ENCODE measurements at places on chromosomes 5 and 9.

DNA sequence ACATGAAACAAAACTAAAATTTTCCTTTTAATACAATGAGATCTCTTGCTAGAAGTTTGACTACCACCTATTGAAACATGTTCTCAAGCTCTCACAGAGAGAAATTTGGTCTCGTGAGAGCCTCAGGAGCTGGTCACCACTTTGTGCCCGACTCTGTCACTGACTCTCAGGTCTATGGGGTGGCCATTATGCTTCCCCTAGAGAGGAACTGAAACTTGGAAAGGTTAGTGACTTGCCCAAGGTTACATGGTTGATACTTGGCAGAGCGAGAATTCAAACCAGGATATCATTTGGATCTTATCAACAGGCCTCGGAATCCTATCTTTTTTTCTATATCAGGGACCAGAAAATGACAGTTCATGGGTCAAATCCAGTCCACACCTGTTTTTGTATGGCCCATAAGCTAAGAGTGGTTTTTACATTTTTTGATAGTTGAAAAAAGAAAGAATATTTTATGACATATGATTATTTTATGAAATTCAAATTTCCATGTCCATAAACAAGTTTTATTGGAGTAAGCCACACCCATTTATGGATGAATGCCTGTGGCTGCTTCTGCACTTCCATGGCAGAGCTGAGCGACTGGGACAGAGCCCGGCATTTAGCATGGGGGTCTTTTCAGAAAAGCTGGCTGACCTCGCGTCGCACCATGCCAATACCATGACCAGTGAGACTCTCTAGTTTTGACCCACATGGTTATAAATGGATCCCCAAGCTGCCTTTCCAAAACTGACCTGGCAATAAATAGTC, 44.8 kb upstream of the EQTN start:
- no peak for DNase-seq

- no peak for DNase-seq
Measured at GRCh38 chr5:100444961-100445360, 90.2 kb upstream of the FAM174A start.

GRCh38 chr9:78821126-78821822, 524.3 kb downstream of the PSAT1 start:
- no peak for DNase-seq

GRCh38 chr5:61619289-61619688, 287.2 kb downstream of the ZSWIM6 start:
- no peak for DNase-seq

- DNase-seq, result no peak
Measured at GRCh38 chr9:17807613-17808282, 228.9 kb downstream of the SH3GL2 start.

- no peak for DNase-seq
Measured at GRCh38 chr9:4066120-4066519, 233.7 kb downstream of the GLIS3 start.

DNA sequence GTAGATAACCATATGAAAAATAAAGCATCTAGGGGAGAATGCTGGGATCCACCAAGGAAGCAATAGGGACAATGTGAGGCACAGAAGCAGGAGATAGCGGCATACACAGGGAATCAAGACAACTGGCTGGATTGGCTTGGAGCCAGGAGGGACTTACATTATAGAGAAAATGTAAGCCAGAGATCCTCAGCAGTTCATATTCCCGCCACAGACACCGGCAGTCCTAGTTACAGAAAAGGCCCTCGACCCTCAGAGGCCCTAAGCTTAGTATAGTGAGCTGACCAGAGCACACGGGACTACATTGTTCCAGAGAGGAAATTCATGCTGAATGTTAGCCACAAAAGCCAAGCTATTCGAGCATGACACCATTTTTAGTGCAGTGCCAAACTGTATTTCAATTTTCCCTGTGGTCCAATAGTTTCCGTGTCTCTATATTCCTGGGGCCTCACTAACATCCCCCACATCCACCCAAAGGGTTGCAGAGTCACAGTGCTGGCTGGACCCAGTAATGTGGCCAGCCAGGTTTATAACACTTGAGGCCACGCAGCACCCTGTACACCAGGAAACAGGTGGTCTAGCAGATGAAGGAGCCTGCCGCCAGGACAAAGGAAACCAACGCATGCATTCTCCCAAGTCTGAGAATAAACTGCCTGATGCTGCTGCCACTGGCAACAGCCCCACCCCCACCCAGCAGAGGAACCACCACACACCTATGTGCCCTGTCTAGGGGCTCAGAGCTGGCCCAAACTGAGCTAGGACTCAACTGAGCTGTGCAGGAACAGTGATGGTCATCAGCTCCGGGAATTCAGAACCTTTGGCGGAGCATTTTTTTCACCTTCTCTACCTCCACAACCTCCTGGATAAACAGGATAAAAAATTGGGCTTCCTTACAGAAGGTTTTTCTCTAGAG, 693.2 kb upstream of the CHD1 start:
- no peak for DNase-seq

DNA sequence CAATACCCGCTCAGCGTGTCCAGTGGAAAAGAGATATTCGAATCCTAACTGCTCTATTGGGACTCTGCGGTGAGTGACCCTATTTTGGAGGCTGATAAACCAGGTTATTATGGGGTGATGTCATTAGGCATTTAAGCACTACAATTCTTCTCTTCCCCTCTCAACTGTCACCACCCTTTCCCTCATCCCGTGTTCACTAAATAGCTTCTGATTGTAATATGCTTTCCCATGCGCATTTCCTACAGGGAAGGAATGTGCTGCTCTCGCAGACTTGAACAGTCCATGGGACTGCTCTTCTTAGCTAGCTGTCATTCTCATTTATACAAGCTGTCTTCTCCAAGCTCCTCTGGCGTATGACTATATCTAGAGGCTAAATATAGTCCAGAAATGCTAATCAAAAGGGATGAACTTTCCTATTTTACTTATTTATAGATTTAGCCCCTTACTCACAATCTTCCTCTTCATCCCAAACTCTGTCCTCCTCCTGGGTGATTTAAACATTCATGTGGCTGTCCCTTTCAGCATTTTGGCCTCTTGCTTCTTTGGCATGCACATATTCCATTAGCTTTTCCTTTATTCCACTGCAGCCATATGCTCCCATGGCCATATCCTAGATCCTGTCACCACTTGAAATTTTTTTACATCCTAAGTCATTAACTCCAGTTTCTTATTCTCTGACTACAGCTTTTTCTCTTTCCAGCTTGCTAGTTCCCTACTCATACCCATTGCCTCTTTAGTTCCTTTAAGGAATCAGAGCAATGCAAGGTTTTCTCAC, 39.6 kb upstream of the CSNK1G3 start:
- DNase-seq, result no peak

All from CD4-positive, alpha-beta T cell treated with Interleukin-17A for 4 hours (primary cell).